ENCODE measurements at places on chromosomes 11 and 22.

GRCh38 chr11:30652801-30653200, 66.6 kb upstream of the MPPED2 start:
- DNase-seq, result no peak

DNA sequence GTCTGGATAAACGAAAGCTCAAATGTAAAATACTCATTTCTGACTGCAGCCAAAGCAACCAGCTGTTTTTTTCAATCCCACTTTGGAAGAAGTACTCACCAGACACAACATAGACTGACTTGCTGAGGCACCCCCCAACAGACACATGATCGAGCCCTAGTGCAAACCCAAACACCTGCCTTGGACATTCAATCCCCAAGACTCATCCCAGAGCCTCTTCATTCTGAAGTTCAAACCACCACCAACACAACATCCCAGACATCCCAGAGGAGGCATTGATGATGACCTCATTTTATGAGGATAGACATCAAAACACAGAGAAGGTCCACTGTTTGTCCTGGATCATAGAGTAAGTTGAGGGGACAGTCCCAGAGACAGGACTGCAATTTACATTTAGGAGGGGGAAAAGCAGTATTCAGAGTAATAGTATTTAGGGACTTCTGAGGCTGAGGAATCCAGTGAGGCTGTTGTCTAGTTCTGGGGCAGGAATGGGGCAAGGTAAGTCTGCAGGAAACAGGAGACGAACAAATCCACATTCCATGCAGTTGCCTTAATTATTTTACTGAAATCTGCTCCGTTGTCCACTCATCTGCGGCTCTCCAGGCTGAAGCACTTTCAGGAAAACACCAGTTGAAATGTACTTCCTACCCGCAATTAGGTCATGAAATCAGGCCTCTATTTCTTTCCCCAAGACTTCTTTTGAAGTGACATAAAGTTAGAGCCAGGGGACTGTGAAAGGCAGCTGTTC, 54.8 kb downstream of the CLPB start:
- DNase-seq, result no peak

- DNase-seq, result no peak
These were observed 220.6 kb downstream of the TMEM135 start for GRCh38 chr11:87258171-87258833.

GRCh38 chr11:15159085-15159484, 44.4 kb downstream of the INSC start:
- no peak for DNase-seq
